ENCODE measurements at places on chromosomes 6 and 20.

GRCh38 chr20:14334306-14334930 lies 3.0 kb downstream of the FLRT3 start:
- DNase-seq: peak; percentile 83

DNA sequence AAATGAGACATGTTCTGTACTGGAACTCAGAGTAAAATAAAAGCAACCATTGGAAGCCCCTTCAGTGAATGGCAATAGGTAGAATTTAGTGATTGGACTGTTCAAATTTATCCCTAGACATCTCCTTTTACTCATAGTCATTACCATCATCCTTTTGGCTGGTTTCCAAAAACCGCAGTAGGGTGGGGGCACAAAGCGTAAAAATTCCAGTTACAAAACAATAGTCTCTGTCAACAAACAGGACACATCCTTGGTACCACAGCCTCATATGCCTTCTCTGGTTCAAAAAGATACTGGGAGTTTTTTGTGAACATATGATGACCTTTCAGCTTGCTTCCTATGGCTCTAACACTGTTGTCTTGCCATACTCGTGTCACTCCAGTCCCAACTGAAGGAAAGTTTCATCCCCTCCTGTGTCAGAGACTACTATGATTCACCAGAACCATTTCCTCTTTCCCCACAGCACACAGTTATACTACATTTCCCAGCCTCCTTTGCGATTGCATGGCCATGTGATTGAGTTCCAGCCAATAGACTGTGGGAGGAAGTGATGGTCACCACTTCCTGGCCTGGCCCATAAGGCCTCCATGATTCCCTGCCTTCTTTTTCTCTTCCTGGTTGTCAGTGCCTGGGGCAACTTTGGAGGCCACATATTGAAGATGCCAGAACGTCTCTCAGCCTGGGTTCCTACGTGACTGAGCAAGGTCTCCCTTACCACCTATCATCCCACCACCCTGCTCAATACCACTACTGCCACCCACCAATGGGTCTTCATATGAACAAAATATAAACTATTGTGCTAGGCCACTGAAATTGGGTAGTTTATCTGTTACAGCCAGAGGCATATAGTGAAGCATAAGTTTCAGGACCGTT lies 162.4 kb downstream of the ID4 start:
- DNase-seq: peak; percentile 68

DNA sequence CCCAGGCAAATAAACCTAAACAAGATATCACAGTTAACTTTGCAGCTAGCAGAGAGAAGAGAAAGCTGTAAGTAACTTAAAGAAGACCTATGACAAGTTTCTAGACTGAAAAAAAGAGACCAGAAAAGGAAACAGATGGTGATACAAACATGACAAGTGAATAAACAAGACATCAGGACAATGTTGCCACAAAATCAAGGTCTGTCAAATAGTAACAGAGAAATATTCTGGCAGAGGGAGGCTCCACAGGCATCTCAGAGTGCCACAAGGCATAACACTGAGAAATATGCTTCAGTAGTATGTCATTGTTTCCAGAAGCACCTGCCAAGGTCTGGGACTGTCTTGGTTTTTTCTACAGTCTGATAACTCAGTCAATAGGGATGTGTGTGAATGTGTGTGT lies 332.2 kb downstream of the KHDRBS2 start:
- no peak for DNase-seq

DNA sequence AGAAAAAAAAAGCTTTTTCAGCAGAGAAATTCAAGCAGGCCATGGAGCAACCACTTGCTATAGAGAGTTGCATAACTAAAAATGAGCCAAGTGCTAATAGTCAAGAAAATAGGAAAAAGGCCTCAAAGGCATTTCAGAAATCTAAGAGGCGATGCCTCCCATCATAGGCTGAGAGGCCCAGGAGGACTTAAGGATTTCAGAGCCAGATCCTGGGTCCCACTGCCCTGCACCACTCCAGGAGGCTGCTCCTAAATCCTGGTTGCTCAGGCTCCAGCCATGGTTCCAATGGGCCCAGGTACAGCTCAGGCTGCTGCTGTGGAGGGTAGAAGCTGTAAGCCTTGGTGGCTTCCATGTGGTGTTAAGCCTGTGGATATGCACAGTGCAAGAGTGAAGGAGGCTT lies 5.5 kb downstream of the ZNF391 start:
- no peak for DNase-seq

- no peak for DNase-seq
Measured at GRCh38 chr6:44105993-44106740, 21.1 kb downstream of the MRPL14 start.

- no peak for DNase-seq
Measured at GRCh38 chr6:106525107-106525881, 104.0 kb downstream of the RTN4IP1 start.

DNA sequence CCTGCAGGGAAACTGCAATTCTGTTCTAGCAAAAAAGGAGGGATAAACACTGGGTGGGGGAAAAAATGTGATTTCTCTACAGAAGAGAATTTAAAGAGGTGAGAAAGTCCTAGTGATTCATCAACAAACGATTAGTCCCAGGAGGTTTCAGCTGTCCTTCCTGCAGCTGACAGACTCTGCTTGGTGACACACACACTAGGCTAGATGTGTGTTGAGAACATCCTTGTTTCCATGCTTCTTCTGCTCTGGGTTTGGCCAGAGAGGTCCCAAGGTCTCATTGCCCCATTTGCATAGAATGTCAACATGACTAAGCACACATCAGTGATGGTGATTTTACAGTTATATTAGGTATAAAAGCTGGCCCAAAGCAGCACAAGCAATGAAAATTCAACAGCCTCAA lies 258.3 kb downstream of the NFATC2 start:
- DNase-seq: no peak

GRCh38 chr20:49938173-49939163 lies 2.3 kb downstream of the RNF114 start:
- DNase-seq: peak; percentile 85

DNA sequence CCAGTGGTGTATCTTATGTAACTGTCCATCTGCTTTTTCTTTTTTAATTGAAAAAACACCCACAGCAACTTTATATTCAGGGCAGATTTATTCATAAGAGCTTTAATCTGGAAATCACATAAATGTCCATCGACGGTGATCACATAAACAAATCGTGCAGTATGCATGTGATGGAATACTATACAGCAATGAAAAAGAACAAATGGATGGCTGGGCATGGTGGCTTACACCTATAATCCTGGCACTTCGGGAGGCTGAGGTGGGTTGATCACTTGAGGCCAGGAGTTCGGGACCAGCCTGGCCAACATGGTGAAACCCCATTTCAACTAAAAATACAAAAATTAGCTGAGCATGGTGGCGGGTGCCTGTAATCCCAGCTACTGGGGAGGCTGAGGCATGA lies 39.1 kb downstream of the VSTM2L start:
- DNase-seq: no peak

DNA sequence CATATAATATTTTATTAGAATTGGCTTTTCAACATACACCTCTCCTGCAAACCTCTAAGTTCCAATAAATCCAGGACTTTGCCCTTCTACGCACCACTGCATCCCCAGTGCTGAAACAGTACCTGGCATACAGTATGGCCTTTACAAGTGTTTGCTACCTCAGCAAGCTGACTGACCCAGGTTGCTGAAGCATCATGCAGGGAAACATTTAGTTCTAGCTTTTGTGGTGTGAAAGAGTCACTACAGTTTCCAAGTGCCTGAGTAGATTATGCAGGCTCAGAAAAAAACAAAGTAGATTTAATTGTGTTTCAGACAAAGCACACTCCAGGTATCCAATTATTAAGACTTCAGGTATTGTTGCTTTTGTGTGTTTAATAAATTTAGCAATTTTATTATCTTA lies 614.2 kb upstream of the NRSN1 start:
- no peak for DNase-seq

GRCh38 chr6:47221565-47221964 lies 88.1 kb downstream of the TNFRSF21 start:
- DNase-seq: no peak

- no peak for DNase-seq
Measured at GRCh38 chr6:166800137-166800536, 156.2 kb downstream of the RNASET2 start.

DNA sequence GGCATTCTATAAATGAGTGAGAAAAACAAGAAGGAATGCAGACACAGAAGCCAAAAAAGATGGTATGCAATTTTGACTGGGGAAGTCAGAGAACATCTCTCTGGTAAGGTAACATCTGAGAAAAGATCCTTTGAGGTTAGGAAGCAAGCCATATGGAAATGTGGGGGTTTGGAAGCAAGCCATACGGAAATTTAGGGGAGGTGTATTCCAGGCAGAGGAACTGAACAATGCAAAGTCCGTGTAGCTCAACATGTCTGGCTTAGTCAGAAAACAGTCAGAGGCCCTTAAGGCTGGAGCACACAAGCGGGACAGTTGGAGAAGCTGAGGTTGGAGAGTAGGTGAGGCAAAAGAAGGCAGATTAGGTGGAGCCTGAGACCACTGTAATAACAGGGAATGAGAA lies 35.3 kb downstream of the RALGAPA2 start:
- no peak for DNase-seq

DNA sequence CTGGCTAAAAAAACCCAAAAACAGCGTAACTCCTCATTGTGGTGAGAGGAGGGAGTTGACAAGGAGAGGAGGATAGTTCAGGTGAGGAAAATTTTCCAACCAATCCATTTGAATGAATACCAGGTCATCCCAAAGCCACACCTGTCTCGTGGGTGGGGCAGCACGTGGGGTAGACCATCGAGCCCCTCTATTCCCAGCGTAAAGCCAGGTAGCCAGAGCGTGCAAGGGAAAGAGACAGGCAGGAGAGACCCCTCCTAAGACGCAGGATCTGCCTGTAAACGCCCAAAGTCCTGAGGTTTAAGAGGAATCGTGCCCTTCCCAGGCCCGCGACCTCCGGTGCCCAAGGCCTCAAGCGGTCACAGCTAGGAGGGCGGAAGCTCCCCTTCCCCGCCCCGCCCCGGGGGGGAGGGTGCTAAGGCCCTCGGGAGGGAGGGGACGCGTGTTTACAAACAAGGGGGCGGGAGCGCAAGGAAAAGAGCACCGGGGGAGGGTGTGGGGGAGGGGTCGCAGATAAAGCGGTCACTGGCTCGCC lies 712 bp downstream of the RXRB start:
- peak; percentile 94 for DNase-seq

- DNase-seq: no peak
Measured at GRCh38 chr6:12363651-12364381, 73.7 kb downstream of the EDN1 start.

- peak; percentile 79 for DNase-seq
Measured at GRCh38 chr20:58209652-58210397, 18.6 kb downstream of the ANKRD60 start.

GRCh38 chr6:36020154-36020553 lies 4.3 kb downstream of the SLC26A8 start:
- DNase-seq: no peak

DNA sequence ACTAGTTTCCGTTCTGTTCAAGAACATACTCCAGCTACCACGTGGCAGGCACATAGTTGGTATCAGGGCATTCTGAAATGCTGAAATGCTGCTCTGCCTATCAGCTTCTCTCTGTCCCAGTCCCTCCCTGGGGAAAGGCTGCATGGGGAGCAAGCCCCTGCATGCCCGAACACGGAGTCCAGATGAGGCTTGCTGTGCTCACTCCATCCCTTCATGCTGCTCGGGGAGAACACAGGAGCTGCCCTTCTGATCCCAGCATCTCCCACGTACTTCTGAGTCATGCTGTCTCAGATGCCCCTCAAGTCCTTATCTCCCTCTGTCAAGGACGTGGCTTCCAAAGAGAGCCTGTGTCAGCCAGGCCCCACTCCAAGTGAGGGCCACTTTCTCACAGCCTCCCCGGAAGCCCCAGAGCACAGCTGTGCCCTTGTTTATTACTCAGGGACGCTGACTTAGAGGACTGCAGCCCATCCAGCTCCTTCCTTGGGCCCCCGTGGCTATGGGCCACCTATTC lies 29.4 kb downstream of the THBS2 start:
- no peak for DNase-seq

DNA sequence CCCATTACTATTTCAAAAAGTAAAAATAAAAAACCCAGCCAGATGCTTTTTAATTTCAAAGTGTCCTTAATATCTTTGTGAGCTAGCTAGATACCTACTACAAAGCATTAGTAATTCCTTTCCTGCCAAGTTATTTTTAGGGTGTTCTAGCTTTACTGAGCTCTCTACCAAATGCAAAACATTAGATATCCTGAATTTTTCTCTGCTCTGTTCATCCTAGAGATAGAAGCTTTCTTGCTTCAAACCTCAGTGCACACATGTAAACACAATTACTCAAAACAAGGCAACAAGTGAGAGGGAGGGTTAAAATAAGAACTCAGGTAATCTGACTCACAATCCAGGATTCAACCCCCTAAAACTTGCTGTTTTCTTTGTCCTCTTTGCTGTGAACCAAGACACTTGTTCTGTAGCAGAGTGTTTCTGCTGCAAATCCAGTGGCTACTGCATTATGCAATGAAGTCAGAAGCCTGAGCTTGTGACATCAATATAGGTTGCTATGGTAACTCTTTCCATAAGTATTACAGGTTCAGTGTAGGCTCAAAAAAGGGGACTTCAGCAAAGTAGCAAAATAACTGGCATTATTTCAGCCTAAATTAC lies 72.6 kb upstream of the STXBP5 start:
- DNase-seq: no peak

DNA sequence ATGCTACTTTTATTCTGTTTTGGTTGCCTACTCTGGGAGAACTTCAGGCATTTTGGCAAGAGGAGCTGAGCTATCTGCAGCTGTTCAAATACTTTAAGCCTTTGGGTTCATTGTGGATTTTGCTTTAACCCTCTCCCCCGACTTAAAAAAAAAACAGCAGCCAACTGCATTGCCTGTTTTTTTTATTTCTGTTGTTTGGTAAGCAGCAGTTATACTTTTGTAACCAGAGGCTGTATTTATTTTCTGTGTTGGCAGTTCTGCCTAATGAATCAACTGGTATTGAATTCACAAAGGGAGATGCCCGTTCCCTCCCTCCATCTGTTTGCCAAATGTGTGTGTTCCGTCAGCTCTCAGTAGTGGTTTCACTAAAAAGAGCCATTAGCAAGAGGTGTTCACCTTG lies 484.0 kb downstream of the UTRN start:
- peak; percentile 29 for DNase-seq

DNA sequence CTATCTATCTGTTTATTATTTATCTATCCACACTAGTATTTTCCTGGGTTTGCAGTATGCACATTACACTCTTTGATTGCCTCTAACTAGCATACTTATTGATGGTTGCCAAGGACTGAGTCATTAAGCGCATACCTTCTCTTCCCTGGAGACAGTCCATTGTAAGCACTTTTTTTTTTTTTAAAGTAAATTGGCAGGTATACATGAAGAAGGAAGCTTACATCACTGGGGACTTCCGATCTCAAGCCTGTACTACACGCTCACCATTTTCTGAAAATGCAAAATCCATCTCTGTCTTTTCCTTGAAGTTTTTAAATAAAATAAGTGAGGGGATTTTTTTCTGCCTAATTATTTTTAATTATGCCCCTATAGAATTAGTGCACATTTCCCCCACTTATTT lies 63.5 kb downstream of the HMGN3 start:
- no peak for DNase-seq

GRCh38 chr20:42531508-42531961 lies 658.2 kb downstream of the PTPRT start:
- no peak for DNase-seq

- no peak for DNase-seq
Measured at GRCh38 chr20:46583411-46584214, 33.2 kb upstream of the OCSTAMP start.
